Activated CD8-positive, alpha-beta memory T cell treated with anti-CD3 and anti-CD28 coated beads for 4 hours (primary cell): ENCODE measurements at places on chromosomes 5 and 9.

DNA sequence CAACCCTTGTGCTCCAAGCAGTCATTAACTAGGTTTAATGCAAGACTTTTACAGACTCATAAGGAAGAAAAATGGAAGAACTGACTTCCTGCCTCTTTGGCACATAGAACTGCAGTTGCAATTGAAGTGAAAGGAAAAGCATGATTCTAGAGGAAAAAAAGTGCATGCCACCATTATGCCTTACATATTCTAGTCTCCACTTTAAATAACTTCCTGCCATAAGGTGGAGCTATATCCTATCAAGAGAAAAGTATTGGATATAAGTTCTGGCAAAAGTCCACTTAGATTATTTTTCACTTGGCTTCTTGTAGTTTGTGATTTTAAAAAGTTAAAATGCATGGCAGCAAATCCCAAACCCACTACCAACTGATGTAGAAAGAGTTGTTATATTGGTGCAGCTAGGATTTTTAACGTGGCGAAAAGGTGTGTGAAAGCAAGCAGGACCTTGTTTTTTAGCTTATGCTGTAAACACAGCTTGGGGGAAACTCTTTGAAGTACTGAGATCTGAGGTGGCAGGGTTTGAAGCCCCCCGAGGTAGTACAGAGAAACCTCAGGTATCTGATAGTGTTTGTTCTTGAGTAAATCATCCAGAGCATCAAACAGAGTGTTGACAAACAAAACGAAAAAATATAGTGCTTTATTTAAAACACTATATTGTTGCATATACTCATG, 117.9 kb downstream of the ANXA1 start:
- DNase-seq = no peak

DNA sequence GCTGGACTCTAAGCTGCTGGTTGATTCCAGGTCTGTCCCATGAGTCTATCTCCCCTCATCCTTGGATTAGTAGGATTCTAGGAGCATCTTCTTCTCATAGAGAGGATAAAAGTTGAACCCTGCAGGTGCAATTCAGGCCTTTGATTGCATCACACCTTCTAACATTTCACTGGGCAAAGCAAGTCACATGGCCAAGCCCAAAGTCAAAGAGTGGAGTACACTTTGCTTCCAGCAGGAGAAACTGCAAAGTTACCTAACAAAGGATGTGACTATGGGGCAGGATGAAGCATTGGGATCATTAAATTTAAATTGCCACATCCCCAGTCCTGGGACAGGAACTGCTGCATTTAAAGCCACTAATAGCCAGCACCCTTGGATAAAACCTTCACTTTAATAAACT, 51.0 kb upstream of the EGFLAM start:
- no peak for DNase-seq

DNA sequence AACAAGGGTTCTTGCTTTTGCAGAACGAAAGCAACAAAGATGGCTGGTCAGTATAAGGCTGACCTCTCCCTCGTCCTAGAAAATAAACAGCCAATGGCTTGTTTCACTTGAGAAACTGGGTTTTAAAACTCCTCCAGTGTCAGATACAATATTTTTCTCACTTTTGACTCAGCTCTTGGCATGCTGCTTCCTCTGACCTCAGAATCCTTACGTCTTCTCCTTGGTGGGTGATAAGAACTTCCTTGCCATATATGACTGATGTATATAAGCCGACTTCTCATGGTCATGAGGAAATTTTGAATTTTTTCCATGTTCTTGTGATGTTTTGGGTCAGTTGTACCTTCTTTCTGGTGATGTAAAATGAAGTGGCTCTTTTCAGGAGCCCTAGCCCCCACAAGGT, 3.8 kb downstream of the ZNF618 start:
- DNase-seq = no peak

GRCh38 chr5:132214491-132214890, 13.2 kb downstream of the P4HA2 start:
- no peak for DNase-seq

GRCh38 chr5:43588842-43589241, 14.1 kb upstream of the NNT start:
- no peak for DNase-seq

DNA sequence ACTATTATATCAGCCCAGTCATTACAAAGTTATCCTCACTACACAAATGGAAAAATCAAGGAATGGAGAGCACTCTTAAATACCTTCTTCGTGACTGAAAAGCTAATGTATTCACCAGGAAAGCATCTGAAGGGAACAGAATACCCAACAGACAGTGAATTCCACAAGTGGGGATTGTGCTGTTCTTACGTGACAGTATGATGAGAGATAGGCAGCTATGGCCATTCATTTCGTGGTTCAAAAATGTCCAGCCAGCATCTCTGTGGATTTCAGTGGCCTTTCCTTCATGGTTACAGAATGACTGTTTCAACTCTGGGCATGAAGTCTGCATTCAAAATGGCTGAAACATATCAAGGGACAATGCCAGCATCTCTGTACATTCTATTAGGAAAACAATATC, 323.8 kb downstream of the PRELID2 start:
- DNase-seq = no peak

DNA sequence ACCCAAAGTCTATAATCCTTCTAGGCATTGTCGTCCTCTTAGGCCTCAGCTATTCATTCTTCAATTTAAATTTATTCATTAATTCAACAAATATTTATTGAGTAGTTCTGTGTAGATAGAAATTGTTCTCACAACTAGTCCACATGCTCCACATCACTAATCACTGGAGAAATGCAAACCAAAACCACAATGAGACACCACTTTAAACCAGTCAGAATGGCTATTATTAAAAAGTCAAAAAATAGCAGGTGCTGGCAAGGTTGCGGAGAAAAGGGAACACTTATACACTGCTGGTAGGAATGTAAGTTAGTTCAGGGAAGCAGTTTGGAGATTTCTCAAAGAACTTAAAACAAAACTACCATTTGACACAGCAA, 51.1 kb upstream of the TNFSF15 start:
- no peak for DNase-seq

DNA sequence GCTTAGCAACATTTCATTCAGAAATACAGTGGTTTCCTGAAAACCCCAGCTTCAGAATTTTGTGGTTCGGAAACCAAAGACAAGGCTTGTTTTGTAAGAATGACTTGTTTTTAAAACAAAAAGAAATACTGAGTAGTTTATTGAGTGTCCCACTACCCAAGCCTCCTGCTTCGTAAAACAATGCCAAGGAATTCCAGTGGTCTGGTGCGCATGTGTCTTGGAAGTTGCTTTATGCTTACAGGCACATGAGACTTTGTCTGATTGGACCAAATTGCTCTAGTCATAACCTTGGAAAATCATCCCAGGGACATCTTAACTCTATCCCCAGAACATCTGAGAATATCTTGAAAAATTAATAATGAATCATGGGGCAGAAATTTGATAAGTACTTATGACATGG, 77.1 kb upstream of the FST start:
- DNase-seq = no peak

GRCh38 chr5:144125163-144125726, 45.2 kb downstream of the YIPF5 start:
- DNase-seq = no peak

GRCh38 chr5:8329773-8330172, 460.8 kb downstream of the MTRR start:
- no peak for DNase-seq

DNA sequence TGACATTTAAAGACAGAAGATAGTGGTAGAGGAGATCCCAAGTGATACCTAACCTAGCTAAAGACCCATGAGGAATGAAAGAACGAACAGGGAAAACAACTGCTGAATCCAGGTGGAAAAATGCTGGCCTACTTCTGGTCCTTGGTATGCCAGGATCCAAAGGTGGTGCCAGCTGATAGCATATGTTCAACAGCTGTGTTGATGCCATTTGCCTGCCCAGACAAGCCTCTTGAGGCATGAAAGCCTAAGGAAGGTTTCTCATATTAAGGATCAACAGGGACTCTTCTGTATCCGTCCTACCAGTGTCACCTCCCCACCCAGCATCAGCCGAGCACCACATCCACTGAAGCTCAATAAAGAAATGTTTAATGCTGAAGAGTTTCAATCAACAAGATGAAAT, 225.7 kb upstream of the DMRT1 start:
- no peak for DNase-seq
